Activated CD4-positive, alpha-beta T cell treated with anti-CD3 and anti-CD28 coated beads, Interleukin-2, amount 50 U/mL, for 24 hours (primary cell): ENCODE measurements at places on chromosomes 1 and 21.

DNA sequence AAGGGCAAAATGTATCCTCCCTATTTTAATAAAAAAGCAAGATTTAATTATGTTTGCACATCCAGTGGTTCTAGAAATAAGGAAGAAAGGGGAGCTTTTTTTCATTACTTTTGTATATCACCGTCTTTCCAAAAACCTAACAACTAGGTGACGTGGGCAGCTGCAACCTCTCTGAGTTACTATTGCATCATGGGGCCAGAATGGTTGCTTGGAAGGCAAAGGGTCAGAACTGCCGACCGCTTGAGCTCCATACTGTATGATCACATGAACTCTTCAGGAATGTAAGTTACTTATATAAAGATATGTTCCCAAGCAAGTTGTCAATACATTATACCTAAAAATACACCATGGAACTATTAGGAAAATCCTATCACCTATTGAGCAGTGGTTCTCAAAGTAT is 85.6 kb upstream of the HIVEP3 start:
- no peak for DNase-seq

- no peak for DNase-seq
These were observed 50.9 kb downstream of the ACTL8 start for GRCh38 chr1:17805869-17806684.

GRCh38 chr1:29934255-29934772 is 698.0 kb downstream of the PTPRU start:
- no peak for DNase-seq

- no peak for DNase-seq
These were observed 4.6 kb downstream of the TRIM11 start for GRCh38 chr1:228401782-228402640.

- DNase-seq: no peak
These were observed 66.5 kb downstream of the KIRREL1 start for GRCh38 chr1:158059984-158060383.
